Vagina (tissue), 2 donors: ENCODE measurements at places on chromosomes 1 and 21. TPM values are rescaled to one million over a fixed set of nuclear protein-coding genes. Genes with fewer than 3 reads are reported as not detected.

DNA sequence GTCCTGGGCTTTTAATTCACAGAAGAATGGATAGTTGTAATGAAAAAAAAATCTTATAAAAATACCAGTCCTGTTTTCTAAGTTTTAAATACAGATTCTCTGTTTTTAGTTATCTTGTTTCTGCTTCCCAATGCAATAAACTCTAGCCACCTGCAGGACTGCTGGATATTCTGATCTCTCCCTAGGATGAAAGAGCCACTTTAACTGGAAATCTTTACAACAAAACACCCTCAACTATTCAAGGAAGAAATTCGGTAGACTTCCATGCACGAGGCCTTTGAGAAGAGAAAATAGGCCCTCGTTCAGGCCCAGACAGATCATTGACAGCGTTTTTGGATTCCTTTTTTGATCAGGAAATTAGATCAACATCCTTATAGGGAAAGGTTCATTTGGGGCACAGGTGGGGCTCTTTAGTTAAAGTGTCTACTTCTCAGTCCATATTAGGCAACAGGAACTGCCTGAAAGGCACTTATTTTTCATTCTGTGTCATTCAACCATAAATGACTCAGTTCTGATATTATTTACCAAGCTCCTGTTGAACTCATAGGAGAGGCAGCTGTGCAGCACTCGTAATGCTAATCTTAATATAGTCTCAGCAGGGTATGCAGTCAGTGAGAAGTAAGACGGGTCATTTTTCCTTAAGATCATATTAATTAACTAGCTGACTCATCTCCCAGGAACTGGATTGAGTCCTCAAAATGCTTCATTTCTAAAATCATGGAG is 71.1 kb upstream of the ERRFI1 start:
- no peaks in the 10 kb centered on the region for H3K36me3 ChIP-seq
- H3K27ac ChIP-seq: peak overlapping the region; percentile 90
- H3K27me3 ChIP-seq: no peaks in the 10 kb centered on the region
- no peak overlapping the region for H3K4me3 ChIP-seq
- peaks cover 43% of the 10 kb centered on the region for H3K4me1 ChIP-seq

Gene ADCY10
- not detected for total RNA-seq

- H3K27me3 ChIP-seq: no peaks in the 10 kb centered on the region
- DNase-seq: no peak
- H3K36me3 ChIP-seq: no peaks in the 10 kb centered on the region
- H3K4me1 ChIP-seq: no peaks in the 10 kb centered on the region
- no peak overlapping the region for H3K27ac ChIP-seq
These were observed 14.8 kb upstream of the RNF220 start for GRCh38 chr1:44390277-44390676.

Gene SLC9C2
- total RNA-seq: not detected

GRCh38 chr1:205359771-205360565 is 3.2 kb upstream of the KLHDC8A start:
- H3K4me3 ChIP-seq: no peak overlapping the region
- H3K27me3 ChIP-seq: no peaks in the 10 kb centered on the region
- H3K4me1 ChIP-seq: peaks cover 9% of the 10 kb centered on the region

Gene OR2T35
- not detected for total RNA-seq

DNA sequence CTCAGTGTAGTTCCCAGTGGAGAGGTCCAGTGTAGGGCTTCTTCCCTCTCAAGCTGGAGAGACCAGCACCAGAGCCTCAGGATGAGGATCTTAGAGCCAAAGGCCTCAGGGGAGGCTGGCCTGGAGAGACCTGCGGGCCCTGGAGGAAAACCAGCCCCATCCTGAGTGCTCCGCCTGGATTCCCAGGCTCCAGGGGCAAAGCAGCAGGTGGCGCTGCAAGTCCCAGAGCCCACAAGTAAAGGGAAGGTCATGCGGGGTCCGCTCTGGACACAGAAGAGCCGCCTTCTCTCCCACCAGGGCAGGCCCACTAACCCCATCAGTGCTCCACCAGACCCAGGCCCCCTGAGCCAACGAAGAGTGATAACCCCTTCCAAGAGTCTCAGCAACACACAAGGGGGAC is 22.7 kb downstream of the PGBD5 start:
- H3K4me3 ChIP-seq: no peak overlapping the region
- H3K27me3 ChIP-seq: no peaks in the 10 kb centered on the region
- H3K27ac ChIP-seq: no peak overlapping the region
- H3K4me1 ChIP-seq: peaks cover 4% of the 10 kb centered on the region
